ENCODE measurements at places on chromosomes 5 and 9. TPM values are rescaled to one million over a fixed set of nuclear protein-coding genes. Genes with fewer than 3 reads are reported as not detected.

ADGRD2 gene
- not detected for total RNA-seq

FREM1 gene
- total RNA-seq: 0.06 TPM

GRCh38 chr5:160009591-160009989, 651 bp downstream of the TTC1 start:
- no peak for DNase-seq

GRCh38 chr5:6435356-6435755, 13.3 kb upstream of the UBE2QL1 start:
- peak; percentile 29 for DNase-seq

GRCh38 chr5:158860706-158861105, 239.0 kb downstream of the EBF1 start:
- DNase-seq: no peak

GRCh38 chr9:88816141-88816540, 175.1 kb upstream of the S1PR3 start:
- no peak for DNase-seq

Data from H4 (cell line).